ENCODE measurements at places on chromosomes 7 and 10.
A peak's percentile ranks its signal among the peaks of the same experiment; 100 is the strongest.

- DNase-seq, result no peak
These were observed 220.5 kb downstream of the BAMBI start for GRCh38 chr10:28897617-28898464.

- no peak for DNase-seq
These were observed 61.2 kb downstream of the OAT start for GRCh38 chr10:124357561-124357885.

GRCh38 chr10:47139121-47139520, 160.9 kb upstream of the GDF10 start:
- DNase-seq, result no peak

- DNase-seq, result no peak
These were observed 50.0 kb upstream of the FAM20C start for GRCh38 chr7:142248-142941.

DNA sequence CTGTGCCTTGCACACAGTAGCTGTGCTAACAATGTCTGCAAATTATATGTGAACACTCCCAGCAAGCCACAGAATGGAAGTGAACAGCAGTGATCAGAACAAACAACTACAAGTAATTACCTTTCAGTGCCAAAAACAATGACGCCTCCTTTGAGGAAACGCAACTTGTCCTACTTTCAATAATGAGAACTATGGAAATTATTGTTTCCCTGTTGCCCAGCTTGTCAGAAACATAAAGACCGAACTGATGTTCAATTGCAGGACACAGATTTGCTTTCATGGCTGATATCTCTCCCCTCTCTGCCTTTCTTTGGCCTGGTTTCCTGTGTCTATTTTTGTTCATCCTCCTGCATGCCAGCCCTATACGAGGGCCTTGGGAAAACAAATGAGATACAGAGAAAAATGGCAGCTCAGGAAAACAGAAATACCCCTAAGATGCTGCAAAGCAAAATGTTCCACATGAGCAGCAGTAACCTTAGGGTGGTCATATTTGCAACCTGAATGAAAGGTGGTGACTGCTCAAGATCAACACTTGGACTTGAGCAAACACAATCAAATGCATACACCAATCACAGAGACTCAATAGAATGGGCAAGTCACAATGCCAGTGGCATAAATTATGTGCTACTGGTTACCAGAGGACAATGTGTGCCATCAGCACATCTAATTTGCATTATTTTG, 26.8 kb downstream of the COBL start:
- DNase-seq, result no peak

GRCh38 chr10:50577681-50578350, 45.9 kb downstream of the SGMS1 start:
- no peak for DNase-seq

DNA sequence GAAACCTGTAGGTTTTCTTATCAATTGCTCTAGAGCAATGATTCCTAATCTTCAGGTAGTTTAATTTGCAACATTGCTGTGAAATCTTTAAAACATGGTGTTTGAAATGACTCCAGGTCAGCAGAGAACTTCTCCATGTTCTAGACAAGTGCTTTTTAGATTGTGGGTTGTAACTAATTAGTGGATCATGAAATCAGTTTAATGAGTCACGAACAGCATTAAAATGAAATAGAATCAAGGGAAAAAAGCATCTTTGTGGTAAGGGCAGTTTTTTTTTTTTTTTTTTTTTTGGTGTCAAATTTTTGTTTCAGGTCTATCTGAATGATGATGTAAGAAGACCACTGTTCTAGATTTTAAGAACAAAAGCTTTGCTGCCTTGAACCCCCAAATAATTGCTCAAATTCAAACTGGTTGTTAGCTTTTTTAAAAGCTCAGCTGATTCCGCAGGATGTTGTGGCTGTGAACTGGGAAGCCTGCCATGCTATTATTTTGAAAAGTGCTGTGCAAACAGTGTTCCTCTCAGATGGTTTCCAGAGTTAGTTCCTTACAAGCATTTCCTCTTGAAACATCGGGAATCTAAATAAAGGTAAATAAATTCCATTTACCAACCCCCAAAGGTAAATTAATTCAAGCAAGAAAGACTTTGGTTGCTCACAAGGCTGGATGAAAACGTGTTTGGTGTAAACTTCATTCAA, 13.1 kb upstream of the PDK4 start:
- DNase-seq, result no peak

DNA sequence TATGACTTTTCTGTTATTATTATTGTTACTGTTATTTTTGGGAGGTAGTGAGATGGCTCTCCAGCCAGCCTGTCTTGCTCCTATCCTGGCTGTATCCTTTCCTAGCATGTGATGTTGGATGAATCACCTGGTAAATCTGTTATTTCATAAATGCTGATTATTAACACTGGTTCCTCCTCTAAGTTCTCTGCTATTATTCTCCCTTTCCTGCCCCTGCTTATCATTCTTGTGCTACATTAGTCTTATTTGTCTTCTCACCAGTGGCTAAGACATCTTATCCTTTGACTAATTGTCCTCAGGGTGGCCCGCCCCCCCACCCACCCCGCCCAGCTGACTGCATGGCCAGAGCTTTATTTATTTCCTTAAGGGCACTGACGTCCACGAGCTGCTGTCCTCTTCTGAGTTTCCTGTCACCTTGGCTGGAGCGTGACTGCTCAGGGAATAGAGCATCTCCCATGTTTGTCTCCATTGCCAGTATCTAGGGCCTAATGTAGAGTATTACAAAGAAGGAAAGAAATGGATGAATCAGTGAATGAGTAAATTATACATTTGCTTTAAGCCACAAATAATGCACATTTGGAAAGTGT, 110.1 kb upstream of the KLF6 start:
- no peak for DNase-seq

DNA sequence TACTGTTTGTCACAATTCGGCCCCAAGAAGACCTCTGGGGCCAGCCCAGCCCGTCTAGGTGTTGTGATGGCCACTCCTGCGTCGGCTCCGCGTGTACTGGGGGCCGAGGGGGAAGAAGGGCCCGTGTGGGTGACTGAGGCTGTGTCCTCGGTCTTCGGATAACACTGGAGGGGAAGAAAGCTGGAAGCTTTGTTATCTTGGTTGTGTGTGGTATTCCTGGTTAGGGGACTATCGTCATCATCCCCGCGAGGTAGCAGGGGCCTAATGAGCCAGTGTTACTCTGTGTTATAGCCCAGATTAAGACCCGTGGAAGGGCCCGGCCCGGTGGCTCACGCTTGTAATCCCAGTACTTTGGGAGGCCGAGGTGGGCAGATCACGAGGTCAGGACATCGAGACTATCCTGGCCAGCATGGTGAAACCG, 854 bp downstream of the MTG1 start:
- no peak for DNase-seq

DNA sequence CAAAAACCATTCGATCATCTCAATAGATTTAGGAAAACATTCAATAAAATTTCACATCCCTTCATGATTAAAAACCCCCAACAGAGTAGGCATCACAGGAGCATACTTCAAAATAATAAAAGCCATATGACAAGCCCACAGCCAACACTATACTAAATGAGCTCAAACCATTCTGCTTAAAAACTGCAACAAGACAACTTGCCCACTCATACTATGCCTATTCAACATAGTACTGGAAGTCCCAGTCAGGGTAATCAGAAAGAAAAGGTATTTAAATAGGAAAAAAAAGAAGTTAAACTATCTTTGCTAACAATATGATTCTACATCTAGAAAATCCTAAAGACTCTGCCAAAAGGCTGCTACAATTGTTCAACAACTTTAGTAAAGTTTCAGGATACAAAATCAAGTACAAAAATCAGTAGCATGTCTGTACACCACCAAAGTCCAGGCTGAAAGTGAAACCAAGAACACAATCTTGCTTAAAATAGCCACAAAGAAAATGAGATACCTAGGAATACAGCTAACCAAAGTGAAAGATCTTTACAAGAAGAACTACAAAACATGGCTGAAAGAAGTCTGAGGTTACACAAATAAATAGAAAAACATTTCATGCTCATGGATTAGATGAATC, 882.6 kb downstream of the GRM8 start:
- DNase-seq, result no peak

DNA sequence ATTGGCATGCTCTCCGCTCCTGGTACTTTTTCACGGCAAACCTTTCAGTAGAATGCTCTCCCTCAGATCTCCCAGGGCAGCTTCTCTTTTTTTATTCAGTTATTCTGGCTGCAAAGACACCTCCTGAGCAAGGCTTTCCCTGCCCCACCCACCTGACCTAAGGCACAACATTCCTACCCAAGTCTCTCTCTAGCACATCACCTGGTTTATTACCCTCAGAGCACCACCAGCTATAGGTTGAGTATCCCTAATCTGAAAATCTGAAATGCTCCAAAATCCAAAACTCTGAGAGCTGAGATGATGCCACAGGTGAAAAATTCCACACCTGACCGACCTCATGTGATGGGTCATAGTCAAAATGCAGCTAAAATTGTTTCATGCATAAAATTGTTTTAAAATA, 99.6 kb downstream of the GLI3 start:
- no peak for DNase-seq

DNA sequence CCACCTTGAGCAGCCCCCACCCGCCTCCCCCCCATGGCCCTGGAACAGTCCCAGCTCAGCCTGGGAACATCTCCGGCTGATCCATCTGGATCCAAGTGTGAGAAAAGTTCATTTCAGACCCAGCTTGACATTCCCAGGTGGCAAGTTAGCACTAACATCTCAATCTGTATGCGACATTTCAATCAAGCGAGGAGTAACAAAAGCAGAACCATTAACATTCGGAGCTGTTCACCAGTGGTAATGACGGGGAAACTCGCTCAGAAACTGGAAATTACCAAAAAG, 65.4 kb downstream of the PAX2 start:
- no peak for DNase-seq

DNA sequence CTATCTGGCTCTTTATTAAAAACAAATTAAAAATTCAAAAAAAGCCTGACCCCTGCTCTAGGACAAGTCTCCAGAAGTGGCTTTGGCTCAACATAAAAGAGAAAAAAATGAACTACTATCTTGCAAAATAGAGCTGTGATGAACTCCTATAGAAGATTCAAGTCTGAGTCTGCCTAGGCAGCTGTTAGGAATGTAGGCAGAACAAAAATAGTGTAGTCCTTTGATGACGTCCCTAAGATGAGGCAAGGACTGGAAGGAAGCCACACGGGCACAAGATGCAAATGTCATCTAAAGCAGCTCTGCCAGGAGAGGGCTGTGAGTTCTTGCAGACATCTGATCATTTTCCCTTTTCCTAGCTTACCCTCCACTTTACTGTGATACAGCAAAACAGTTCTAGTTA, 20.5 kb downstream of the ASNS start:
- DNase-seq, result no peak

GRCh38 chr10:4733843-4734224, 92.2 kb upstream of the AKR1E2 start:
- DNase-seq, result no peak

DNA sequence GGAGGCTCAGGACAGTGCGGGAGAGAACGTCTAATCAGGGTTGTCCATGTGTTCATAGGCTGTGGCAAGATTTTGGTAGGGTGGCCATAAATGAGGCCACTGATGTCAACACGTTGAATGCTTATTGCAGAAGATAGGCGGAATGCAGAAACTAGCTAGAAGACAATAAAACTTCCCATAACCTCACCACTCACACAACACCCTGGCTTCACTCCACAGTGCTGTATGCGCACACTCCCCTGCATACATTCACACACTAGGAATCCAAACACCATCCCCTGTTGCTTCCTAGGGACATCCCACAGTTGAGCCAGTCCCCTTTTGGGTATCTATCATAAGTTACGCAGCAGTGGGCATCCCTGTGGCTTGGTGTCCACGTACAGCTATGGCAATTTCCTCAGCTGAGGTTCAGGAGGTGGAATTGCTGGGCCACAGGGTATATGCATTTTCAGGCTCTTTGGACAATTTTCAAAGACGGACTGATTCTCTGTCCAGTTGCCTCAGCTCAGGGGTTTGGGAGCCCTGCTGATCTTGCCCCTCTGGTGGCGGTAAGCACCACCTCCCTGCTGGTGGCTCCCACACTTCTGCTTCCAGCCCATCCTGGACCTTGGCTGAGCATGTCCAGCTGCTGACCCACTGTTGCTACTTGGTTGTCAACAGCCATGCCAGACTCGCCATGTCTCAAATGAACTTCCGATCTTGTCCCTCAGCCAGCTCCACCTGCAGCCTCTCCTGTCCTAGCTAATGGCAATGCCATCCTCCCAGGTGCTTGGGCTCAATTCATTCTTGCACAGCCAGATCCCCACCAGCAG, 36.4 kb downstream of the CDH23 start:
- DNase-seq, result no peak

DNA sequence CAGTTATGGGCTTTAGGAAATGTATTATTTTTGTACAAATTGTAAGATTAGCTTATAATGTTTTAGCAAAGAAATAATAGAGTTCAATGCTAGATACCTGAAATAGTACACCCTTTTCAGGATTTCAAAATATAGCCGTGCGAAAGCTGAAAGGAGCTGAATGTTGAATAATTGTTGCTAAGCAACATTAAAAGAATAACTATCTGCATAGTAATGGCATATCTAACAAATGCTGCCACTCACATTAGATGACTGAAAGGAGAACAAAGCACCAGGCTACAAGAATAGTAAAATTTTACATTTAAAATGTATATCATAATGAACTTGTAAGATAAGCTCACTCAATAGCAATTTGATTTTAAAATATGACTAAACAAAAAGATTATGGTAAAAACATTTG, 82.5 kb downstream of the SDHAF3 start:
- no peak for DNase-seq

DNA sequence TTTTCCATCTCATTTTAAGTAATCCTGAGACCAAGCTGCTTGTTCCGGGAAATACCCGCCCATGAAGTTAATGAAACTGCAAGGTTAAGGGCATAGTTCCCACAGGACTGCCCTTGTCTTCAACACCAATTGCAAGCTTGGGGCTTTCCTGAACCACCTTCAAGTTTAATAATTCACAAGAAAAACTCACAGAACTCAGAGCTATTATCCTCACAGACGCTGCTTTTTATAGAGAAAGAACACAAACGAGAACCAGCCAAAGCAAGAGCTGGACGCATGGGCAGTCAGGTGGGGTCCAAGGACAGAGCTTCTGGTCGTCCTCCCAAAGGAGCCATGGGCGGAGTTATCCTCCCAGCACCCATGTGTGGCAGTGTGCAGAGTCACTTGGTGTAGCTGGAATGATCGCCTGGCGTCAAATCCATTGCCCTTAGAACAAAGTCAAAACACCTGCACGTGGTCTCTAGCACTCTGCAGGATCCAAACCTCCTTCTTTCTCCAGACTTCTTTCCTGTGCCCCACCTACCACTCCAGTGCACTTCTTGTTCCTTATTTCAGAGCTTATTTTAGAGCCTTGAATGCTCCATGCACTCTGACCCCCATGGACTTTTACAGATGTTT, 56.7 kb downstream of the SNX10 start:
- DNase-seq, result no peak

DNA sequence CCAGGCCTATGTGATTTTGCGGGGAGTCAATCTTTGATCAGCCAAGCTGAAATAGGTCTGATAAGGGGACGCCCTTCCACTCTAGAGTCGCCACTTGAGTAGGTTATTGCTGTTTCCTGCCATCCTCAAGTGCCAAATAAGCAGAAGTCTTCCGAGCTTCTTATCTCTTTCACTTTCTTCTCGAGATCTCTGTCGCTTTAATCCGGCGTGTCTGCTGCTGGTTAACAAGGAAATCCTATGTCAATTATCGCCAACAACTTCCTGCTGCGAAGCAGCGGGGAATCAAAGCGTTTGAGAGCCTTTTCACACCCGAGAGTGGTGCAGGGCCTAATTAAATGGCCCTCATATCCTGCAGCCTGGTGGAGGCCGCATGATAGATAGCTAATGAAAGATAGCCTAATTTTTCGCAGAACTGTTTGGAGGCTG, 215.9 kb downstream of the RAB11FIP2 start:
- peak; percentile 3 for DNase-seq
